Activated CD4-positive, alpha-beta memory T cell treated with anti-CD3 and anti-CD28 coated beads, Interleukin-2, amount 10 ng/mL, durations not matched to agents 7 days and 5 days (primary cell): ENCODE measurements at places on chromosomes 5 and 9.

- no peaks in the 10 kb centered on the region for H3K4me1 ChIP-seq
- no peak for DNase-seq
- H3K36me3 ChIP-seq, result no peaks in the 10 kb centered on the region
- H3K27me3 ChIP-seq, result no peaks in the 10 kb centered on the region
- H3K4me3 ChIP-seq, result no peak overlapping the region
These were observed 485.7 kb downstream of the CSNK1G3 start for GRCh38 chr5:123997462-123998215.

DNA sequence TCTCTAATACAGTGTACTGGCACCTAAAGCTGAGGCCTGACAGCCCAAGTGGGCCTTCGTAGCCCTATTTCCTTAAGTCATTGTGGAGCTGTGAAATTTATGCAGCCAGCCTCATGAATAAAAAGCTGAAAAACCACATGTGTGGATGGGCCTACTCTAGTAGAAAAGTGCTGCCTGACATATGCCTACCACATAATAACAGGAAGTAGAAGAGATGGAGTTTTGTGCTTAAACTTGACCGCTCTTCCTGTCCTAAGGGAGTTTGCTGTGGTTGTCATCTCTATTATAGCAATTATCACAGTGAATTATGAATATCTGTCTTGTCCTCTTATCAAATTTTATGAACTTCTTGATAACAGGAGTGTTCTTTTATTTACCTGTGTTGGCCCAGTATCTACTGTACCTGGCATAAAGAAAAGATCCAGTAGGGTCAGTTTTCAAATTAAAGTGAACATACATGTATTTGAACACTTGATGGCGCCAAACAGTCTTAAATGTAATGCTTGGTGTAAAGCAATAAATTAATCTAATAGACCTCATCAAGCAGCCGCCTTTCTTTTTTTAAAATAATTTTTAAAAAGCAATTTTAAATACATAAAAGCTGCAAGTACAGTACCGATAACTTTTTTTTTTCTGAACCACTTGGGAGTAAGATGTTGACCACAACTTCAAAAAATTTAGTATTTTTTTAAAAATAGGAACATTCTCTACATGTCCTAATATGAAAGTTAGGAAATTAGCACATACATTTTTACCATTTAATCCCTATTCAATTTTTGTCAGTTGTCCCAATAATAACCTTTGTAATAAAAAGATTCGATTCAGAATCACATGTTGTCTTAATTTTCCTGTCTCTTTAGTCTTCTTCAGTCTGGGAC is 51.0 kb downstream of the FKTN start:
- H3K36me3 ChIP-seq, result peaks cover 4% of the 10 kb centered on the region
- DNase-seq, result no peak
- H3K27ac ChIP-seq, result no peak overlapping the region
- no peak overlapping the region for H3K4me3 ChIP-seq

- no peak for DNase-seq
- no peaks in the 10 kb centered on the region for H3K36me3 ChIP-seq
These were observed 128.2 kb upstream of the ASTN2 start for GRCh38 chr9:117543089-117543488.

- no peak overlapping the region for H3K4me3 ChIP-seq
- no peaks in the 10 kb centered on the region for H3K4me1 ChIP-seq
- peaks cover 5% of the 10 kb centered on the region for H3K27me3 ChIP-seq
- no peaks in the 10 kb centered on the region for H3K36me3 ChIP-seq
These were observed 112.2 kb downstream of the MTX3 start for GRCh38 chr5:79878721-79879336.

- no peak for DNase-seq
- H3K4me1 ChIP-seq, result peaks cover 19% of the 10 kb centered on the region
- H3K36me3 ChIP-seq, result no peaks in the 10 kb centered on the region
- no peak overlapping the region for H3K4me3 ChIP-seq
- no peaks in the 10 kb centered on the region for H3K27me3 ChIP-seq
These were observed 544.1 kb downstream of the RAB3C start for GRCh38 chr5:59126708-59127573.

DNA sequence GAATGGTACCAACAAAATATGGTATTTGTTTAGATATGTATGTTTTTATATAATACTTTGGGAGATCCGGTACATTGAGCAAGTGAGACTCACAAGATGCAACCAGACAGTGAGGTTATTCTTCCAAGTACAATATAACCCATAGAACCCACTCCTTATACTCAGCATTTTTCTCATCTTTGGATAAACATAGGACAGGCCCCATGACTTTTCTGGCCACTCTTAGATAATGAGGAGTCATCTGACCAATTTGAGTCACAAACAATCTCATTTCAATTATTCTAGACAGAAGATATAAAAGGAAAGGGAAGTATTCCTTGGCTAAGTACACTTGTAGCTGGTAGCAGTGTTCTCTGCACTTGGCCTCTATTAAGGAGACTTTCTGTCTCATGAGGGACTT is 150.2 kb downstream of the SGCD start:
- H3K4me1 ChIP-seq, result no peaks in the 10 kb centered on the region
- H3K27me3 ChIP-seq, result peaks cover 4% of the 10 kb centered on the region
- H3K27ac ChIP-seq, result no peak overlapping the region
- no peak overlapping the region for H3K4me3 ChIP-seq
- H3K36me3 ChIP-seq, result no peaks in the 10 kb centered on the region
- DNase-seq, result no peak

DNA sequence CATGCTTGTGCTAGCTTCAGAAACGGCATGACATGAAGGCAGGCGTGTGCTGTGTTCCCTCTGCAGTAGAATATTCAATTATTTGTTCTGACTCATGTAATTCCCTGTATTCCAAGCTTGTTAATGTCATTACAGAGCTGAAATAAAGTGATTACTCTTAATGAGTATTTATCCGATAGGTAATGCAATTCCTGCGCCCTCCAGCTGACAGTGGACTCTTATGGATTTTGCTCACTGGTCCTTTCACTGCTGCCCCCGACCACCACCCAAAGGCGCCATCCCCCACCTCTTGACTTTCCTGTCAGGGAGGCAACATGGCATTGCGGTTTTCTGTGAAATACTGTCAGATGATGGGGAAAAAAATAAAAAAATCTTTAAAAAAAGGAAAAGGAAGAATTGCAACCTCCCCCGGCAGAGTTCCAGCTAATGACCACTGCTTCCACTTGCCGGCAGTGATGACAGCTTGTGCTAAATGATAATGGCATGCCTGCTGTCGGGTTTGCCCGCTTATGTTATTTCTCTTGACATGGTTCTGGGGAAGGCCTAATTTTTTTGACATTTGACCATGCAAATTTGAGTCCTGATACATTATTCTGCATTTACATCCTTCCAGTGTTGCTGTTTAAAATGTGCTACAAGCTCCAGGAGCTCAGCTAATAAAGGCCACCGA is 335.3 kb upstream of the ADAMTS16 start:
- H3K27me3 ChIP-seq, result no peaks in the 10 kb centered on the region
- no peaks in the 10 kb centered on the region for H3K36me3 ChIP-seq
- no peaks in the 10 kb centered on the region for H3K4me1 ChIP-seq
- no peak overlapping the region for H3K4me3 ChIP-seq
- no peak for DNase-seq

DNA sequence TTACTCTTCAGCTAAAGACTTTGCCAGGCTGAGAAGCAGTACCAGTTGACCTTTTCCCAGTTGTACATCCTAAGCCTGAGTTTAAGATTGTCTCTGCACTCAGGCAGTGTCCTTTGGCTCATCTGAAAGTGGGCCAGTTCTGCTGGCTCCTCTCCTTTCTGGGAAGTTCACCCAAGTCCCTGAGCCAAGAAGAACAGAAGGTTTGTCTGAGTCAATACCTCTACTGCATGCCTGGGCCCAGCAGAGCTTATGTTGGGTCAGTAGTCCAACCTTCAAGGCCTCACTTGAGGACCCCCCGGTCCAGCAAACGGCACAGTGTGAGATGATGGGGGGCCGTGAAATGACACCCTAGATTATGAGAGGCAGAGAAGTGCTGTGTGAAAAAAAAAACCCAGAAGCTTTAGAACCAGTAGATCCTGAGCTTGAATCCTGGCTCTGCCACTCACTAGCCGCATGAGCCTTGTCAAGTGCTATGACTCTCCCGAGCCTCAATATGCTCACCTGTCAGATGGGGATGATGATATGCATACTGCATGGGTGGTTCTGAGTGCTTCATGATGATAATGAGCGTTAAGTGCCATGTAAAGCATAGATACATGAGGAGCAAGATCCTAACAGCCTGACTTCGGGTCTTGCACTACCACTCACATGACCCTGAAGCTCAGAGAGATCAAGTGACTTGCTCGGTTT is 156.0 kb downstream of the MACROH2A1 start:
- H3K27ac ChIP-seq, result no peak overlapping the region
- H3K27me3 ChIP-seq, result no peaks in the 10 kb centered on the region
- no peak for DNase-seq
- peaks cover 2% of the 10 kb centered on the region for H3K4me1 ChIP-seq

GRCh38 chr9:4144869-4145268 is 155.0 kb downstream of the GLIS3 start:
- H3K36me3 ChIP-seq, result no peaks in the 10 kb centered on the region
- H3K4me1 ChIP-seq, result no peaks in the 10 kb centered on the region
- no peak for DNase-seq
- H3K27ac ChIP-seq, result no peak overlapping the region
- H3K27me3 ChIP-seq, result peaks cover 27% of the 10 kb centered on the region

DNA sequence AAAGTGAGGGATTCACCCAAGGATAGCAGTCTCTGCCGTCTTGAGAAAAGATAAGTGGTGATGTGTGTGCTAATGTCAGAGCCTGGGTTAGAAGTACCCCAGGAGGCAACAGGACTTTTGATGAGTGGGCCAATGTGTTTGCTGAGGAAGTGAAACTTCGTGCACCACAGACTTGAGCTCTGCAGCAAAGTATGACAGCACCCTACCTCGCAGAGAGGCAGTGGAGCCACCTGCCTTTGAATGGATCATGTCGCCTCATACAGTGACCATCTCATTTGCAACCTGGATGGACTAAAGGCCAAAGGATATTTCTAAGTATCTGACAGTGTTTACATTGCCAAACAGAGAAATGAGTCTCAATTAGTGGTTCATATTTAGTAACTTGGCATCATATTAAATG is 593.9 kb upstream of the GRAMD2B start:
- no peak overlapping the region for H3K27ac ChIP-seq
- H3K27me3 ChIP-seq, result no peaks in the 10 kb centered on the region
- H3K4me1 ChIP-seq, result no peaks in the 10 kb centered on the region
- DNase-seq, result no peak

DNA sequence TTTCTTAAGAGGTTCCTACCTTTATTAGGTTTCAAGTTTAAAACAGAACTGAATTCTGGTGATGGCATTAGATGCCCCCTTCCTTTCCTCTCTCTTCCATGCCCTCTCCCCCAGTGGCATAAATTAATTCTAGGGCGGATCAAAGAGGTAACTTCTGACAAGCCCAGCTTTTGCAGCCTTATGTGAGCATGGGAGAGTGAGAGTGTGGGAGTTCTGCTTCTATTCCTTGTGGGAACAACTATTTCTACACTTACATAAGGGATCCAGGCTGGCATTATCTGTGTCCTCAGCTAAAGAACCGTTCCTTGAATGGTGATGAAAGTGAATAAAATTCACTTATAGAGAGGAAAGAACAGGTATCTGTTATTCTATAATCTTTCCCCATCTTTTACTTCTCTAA is 437.6 kb downstream of the KIF4B start:
- H3K27ac ChIP-seq, result no peak overlapping the region
- H3K4me3 ChIP-seq, result no peak overlapping the region
- no peak for DNase-seq
- no peaks in the 10 kb centered on the region for H3K4me1 ChIP-seq
- H3K36me3 ChIP-seq, result no peaks in the 10 kb centered on the region

DNA sequence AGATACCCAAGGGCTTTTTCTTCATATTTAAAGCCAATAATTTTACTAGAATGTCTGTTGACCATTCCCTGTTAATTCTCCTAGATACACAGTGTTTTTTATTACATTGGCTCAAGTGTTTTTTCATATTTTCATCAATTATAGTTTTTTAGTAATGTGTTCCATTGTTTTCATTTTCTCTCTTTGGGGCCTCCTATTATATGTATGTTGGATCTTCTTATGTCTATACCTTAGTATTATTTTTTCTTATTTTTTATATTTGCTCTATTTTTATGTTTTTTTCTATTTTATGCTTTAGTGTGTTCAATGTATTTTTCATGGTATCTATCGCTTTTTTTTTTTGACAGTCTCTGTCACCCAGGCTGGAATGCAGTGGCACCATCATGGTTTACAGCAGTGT is 7.5 kb downstream of the KIAA1958 start:
- peaks cover 4% of the 10 kb centered on the region for H3K4me1 ChIP-seq
- H3K27ac ChIP-seq, result no peak overlapping the region
- H3K27me3 ChIP-seq, result no peaks in the 10 kb centered on the region
- no peak overlapping the region for H3K4me3 ChIP-seq

- H3K36me3 ChIP-seq, result no peaks in the 10 kb centered on the region
- H3K27ac ChIP-seq, result no peak overlapping the region
- no peaks in the 10 kb centered on the region for H3K4me1 ChIP-seq
- DNase-seq, result no peak
These were observed 346.5 kb downstream of the NFIB start for GRCh38 chr9:13967438-13967837.

GRCh38 chr9:79581794-79582193 is 10.0 kb downstream of the TLE4 start:
- no peak overlapping the region for H3K27ac ChIP-seq
- peaks cover 56% of the 10 kb centered on the region for H3K4me1 ChIP-seq
- peaks cover 35% of the 10 kb centered on the region for H3K36me3 ChIP-seq
- no peak for DNase-seq
- H3K27me3 ChIP-seq, result no peaks in the 10 kb centered on the region

- H3K27me3 ChIP-seq, result peaks cover 13% of the 10 kb centered on the region
- DNase-seq, result no peak
- no peak overlapping the region for H3K4me3 ChIP-seq
These were observed 77.2 kb upstream of the NEK6 start for GRCh38 chr9:124180557-124180956.

DNA sequence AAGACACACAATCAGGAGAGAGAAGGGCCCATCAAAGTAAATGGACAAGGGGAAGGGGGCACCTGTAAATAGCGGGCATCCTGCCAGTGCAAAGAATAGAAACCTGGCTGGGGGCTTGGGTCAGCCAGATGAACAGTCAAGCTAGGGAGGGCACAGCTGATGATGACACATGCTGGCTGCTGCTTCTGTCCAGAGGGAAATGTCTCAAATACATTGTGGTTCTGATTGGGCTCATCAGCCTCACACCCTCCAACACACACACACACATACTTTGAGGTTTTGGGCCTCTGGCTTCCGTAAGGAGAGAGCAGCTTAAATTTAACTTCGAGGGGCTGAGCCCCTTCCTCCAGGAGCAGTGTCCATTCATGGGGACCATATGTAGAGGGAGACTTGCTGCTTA is 27.6 kb upstream of the SPATA31E1 start:
- DNase-seq, result no peak
- H3K4me3 ChIP-seq, result no peak overlapping the region
- no peaks in the 10 kb centered on the region for H3K27me3 ChIP-seq
- no peaks in the 10 kb centered on the region for H3K4me1 ChIP-seq
- H3K27ac ChIP-seq, result no peak overlapping the region

GRCh38 chr5:124735169-124735858 is 11.1 kb downstream of the ZNF608 start:
- no peaks in the 10 kb centered on the region for H3K36me3 ChIP-seq
- no peak overlapping the region for H3K27ac ChIP-seq
- no peak overlapping the region for H3K4me3 ChIP-seq

GRCh38 chr5:17123010-17123409 is 94.4 kb upstream of the BASP1 start:
- H3K36me3 ChIP-seq, result no peaks in the 10 kb centered on the region
- no peak overlapping the region for H3K27ac ChIP-seq
- H3K4me1 ChIP-seq, result peaks cover 3% of the 10 kb centered on the region
- DNase-seq, result no peak
- H3K27me3 ChIP-seq, result no peaks in the 10 kb centered on the region
- H3K4me3 ChIP-seq, result no peak overlapping the region
